ENCODE measurements at places on chromosomes 3 and 15.

DNA sequence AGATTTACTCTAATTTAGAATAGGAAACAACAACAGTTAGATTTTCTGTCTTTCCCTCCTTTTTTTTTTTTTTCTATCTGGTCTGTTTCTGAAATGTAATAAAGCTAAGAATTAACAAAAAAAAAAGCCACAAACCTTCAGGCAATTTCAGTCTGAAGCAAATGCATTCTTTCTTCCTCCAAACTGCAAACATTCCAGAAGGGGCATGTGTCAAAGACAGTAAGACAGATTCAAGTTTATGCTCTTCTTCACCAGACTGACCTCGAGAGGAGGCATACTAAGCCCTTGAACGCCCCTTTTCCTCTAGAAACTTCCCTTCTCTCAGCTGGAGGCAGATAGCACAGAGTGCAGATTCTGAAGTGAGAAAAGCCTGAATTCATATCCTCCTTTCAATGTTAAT lies 654.6 kb upstream of the LMCD1 start:
- no peak for DNase-seq

DNA sequence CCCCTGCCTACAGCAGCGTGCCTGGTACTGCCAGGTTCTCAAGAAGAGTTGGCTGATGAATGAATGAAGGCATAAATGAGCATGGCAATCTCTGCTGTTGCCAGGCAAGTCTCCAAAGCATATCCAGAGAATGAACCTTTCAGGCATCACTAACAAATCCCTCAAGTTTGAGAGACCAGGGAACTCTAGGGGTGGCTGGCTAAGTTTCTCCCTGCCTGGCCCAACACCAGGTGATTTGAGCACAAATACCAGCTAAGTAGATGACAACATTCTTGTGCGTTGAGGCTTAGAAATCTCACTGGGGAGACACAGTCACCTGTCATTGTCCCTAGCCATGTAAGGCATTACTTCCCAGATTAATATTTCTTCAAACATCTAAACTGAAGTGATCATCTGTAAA lies 81.4 kb upstream of the PTX3 start:
- DNase-seq = no peak

DNA sequence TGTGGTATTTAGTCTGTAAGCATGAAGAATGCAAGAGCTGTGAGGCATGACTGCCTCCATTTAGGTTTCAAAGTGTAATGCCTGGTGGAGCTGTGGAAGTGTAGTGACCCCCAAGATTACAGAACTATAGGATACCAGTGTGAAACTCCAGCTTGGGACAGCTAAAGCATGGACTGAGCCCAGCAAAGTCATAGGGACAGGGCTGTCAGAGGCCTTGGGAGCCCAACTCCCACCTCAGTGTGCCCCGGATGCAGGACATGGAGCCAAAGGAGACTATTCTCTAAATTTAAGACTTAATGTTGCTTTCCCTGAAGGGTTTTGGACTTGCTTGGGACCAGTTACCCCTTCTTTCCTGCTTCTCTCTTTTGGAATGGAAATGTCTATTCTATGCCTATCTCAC lies 10.8 kb downstream of the GPR15 start:
- DNase-seq = no peak

GRCh38 chr3:156187146-156187769 lies 66.9 kb downstream of the KCNAB1 start:
- no peak for DNase-seq

- DNase-seq = no peak
Observed at GRCh38 chr15:46120713-46121112, 485.9 kb downstream of the SQOR start.

GRCh38 chr3:132661101-132661500 lies 972 bp downstream of the UBA5 start:
- DNase-seq = no peak

DNA sequence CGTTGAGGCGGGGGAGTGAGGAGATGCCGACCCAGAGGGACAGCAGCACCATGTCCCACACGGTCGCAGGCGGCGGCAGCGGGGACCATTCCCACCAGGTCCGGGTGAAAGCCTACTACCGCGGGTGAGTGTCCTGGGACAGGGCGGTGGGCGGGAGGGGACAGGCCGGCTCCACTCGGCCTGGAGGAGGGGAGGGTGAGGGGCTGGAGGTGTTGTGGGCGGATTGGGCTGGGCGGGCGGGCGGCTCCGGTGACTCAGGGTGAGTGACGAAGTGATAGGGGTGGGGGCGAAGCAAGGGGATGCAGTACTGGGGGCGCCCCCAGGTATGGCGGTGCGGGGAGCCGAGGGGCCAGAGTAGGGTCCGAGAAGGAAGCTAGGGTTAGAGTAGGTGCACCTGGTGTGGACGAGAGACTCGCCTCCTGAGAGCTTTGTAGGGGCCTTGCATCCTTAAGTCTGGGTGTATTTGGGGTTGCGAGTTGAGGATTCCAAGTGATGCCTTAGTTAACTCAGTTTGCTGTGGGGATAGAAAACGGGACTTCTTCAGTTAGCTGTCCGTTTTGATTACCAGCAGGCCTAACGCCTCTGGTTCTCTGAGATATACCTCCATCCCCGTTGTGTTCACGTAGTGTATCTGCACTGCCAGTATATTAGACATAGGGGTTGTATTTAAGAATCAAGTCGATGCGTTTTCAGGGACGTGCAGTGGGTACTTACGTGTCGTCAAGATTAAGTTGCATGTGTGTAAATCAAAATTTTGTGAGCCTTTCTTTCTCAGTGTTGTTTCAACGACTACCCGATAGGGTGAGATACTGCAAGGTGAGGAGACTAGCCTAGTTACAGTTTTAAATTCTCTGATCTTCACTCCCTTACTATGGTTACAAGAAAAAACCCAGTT lies 670 bp downstream of the PRKCI start:
- DNase-seq = peak; percentile 32

- DNase-seq = no peak
Observed at GRCh38 chr15:39786447-39787056, 3.9 kb upstream of the FSIP1 start.

GRCh38 chr3:183635431-183636220 lies at the start of gene KLHL24:
Gene KLHL24 (plus strand): TSS chr3:183635623. CDS start chr3:183650357, 14,734 bp downstream.
- peak; percentile 83 for DNase-seq

DNA sequence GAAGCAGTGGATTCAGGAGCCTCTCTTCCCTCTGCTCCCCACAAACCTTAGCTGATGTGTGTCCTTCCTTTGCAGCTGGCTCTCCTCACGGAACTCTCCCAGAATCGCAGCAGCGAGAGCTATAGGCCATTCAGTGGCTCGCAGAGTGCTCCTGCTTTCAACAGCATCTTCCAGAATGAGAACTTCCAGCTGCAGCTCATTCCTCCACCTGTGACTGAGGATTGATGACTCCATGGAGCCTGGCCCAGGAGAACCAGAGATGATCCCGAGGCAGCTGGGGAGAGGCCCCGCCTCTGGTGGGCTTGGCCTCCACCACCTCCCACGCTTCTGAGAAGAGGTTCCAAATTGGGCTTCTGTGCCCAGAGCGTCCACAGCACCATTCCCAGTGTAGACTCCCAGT lies 101.1 kb downstream of the C3orf70 start:
- no peak for DNase-seq

DNA sequence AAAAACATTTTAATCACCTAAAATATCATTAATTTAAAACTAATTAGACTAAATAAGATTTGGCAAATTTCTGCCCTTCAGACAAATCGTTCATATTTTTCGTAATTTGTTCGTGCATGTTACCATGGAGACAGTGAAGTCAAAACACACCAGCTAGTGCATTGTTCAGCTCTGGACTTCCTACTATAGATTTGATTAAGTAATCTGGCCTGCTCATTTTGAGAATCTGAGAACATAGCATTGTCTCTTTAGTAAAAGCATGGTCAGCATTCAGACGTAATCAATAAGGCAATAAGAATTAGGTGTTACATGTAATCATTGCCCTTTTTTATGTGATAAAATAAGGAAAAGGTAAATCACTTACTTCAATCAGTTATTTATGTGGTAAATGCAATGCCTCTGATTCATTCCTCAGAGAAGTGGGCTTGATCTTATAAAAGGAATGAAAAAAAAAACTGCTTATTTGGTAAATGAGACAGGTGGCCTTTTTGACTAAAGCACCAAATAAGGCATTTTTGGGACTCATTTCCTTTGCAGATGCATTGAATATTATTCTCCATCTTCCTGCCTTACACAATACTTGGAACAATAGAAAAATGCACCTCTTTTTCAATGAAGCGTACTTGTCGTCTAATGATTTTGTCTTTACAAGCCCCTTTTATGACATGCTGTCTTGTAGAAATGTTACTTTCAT lies 84.5 kb upstream of the FNDC3B start:
- no peak for DNase-seq

GRCh38 chr15:39140060-39140604 lies 440.7 kb upstream of the THBS1 start:
- DNase-seq = no peak

DNA sequence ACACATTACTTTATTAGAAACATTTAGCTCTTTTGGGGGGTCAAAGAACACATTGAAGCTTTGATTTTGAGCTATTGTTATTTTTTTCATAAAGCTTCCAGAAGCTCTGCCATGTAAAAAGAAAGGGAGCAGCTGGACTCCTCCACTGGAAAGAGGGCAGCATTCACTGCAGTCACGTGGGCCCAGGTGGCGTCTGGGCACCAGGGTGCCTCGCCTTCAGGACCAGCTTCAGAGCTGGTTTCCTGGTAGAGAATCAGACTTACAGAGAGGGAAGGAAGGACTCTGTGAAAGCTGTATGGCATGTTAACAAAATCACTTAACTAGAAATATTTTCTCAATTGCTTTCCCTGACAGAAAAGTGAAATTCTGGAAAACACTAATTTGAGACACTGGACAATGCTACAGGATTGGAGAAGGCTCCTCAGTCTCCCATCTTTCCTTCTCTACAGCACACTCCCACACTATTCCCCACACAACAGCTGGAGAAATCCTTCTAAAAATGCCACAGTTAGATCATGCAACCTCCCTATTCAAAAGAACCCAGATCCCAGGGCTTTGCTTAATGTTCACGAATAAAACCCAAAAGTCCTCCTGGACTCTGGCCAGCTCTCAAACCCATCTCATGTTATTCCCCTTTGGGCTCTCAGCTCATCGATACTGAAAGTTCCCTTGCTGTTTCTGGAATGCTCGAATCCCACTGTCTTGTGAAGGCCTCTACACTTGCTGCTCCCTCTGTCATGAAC lies 83.2 kb downstream of the NFKBIZ start:
- no peak for DNase-seq

GRCh38 chr3:152720951-152721718 lies 113.8 kb upstream of the P2RY1 start:
- no peak for DNase-seq

- DNase-seq = no peak
Observed at GRCh38 chr3:42214064-42214463, 51.9 kb downstream of the CCK start.

DNA sequence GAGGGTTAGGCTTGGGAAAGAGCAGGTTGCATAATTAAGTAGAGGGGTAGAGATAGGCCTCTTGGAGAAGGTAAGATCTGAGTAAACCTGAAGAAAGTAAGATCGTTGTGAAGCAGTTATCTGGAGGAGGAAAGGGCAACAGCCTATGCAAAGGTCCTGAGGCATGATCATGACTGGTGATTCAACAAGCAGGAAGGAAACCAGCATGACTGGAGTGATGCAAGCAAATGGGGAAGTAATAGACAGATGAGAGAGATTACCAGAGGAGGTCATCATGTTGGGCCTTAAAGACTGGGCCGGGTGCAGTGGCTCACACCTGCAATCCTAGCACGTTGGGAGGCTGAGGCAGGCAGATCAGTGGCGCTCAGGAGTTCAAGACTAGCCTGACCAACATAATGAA lies 360.2 kb downstream of the EPHB1 start:
- no peak for DNase-seq

DNA sequence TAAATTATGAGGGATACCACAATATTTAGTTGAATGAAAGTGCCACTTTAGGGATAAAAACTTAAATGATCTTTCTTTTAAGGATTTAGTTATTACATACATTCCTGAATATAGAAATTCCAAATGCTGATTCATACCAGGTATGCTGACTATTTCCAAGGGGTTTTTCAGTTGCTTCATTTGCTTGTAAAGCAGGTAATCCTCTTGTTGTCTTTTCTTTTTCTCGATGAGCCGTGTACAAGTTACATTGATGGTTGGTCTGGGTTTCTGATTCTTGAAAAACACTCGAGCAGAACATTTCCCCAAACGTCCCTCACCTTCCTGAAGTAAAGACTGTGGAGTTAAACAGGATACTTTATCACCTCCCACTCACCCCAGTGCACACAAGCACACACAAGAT lies 21.7 kb downstream of the RARRES1 start:
- no peak for DNase-seq

DNA sequence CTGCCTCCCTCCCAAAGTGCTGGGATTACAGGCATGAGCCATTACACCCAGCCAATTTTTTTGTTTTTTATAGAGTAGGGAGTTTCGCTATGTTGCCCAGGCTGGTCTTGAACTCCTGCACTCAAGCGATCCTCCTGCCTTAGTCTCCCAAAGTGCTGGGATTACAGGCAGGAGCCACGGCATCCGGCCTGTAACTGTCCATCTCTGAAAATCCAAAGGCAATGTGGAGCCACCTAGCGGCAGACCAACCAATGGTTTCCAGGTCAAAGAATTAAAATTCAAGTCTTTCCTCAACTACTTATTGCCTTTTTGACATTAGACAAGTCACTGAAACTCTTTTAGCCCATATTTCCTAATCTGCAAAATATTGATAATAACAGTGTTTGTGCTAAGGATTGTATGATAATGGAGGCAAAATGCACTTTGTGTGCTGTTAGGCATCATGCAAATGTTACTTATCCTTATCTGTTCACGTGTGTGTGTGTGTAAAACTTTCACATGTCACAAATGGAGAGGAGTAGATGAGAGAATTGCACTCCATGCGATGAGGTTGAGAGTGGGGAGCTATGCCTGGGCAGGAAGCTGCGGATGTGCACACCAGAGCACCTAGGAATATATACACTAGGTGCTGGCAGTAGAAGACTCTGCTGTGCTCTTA lies 48.7 kb downstream of the COL8A1 start:
- peak; percentile 17 for DNase-seq

GRCh38 chr3:111864821-111865656 lies 6.0 kb downstream of the PHLDB2 start:
- no peak for DNase-seq

DNA sequence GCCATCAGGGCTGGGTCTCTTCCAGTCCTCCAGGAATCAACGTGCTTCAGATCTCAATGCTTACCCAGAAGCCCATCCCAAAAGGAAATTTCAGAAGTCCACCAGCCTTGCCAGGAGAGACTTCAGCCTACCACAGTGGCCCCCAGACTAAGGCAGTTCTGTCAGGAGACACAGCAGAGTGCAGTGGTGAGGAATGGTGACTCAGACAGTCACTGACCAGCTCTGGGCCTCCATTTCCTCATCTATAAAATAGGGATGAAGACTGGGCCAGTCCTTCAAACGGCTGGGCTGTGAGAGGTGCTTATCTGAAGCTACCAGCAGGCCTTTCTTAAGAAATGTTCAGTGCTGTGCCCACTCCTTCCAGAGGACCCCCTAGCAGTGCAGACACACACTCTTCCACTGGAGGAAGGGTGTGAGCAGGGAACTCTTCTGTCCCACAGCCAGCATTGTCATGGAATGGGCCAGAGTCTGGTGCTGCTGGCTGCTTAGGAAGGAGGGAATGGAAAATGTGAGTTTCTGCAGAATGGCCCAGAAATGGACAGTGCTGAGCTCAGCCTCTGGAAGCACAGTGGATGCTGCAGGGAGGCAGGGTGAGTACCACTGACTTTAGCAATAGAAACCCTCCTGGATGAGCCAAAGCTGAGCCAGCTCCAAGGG lies 41.6 kb upstream of the DUSP7 start:
- no peak for DNase-seq

GRCh38 chr3:70774641-70775040 lies 462.2 kb upstream of the MDFIC2 start:
- no peak for DNase-seq

- DNase-seq = no peak
Observed at GRCh38 chr3:76111808-76112207, 326.5 kb upstream of the ZNF717 start.
